ENCODE measurements at places on chromosomes 2 and 18.

- DNase-seq, result no peak
Observed at GRCh38 chr2:240146141-240146561, 5.7 kb upstream of the OTOS start.

DNA sequence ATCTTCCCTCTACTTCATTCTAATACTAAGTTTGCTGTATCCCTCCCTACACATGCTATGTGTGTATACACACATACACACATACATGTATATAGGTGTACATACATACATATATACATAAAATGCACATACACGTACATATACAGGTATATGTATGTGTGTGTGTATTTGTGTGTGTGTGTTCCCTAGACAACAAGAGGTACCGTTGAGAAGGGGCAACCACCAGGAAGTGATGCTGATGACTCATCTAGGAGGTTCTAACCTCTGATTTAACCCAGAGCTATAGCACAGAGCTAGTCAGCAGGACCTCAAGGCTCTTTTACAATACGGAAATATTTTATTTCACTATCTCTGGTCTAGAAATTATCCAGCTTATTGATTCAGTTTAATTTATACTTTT lies 139.2 kb downstream of the LAMA3 start:
- DNase-seq, result peak; percentile 61

DNA sequence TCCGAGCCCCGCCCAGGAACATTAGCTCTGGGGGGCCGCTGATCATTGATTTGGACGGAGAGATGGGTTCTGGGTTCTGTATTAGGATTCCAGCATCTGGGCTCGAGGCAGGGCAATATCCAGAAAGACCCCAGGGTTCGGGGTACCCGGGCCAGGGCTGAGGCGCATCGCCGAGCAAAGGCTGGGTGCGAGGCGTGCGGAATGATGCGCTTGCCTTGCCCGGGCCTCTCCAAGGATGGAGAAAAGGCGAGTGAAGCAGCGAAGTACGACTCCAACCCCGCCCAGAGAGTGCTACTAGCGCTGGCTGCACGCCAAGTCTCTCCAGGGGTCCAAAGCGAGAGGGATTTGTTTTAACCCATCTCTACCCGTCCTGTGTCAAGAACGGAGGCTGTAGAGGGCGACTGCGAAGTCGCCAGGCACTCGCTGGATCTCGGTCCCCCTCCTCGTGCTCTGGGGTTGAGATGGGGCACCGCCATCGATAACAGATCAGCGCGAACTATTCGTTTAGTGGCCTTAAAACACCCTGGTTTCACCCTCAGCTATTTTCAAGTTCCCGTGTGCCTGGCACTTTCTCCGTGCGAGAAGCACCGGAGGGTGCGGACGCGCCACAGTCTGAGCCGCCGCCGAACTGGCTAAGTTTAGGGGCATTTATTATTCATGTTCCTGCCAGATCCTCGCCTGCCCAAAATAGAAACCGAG lies 1.9 kb downstream of the ADCYAP1 start:
- DNase-seq, result no peak

GRCh38 chr2:196887431-196887830 lies 39.1 kb downstream of the PGAP1 start:
- no peak for DNase-seq

- DNase-seq, result no peak
Observed at GRCh38 chr2:136182315-136182714, 64.4 kb upstream of the CXCR4 start.

- peak; percentile 77 for DNase-seq
Observed at GRCh38 chr2:197931661-197932312, 127.4 kb downstream of the PLCL1 start.

- no peak for DNase-seq
Observed at GRCh38 chr2:96143848-96144480, 1.3 kb downstream of the DUSP2 start.

DNA sequence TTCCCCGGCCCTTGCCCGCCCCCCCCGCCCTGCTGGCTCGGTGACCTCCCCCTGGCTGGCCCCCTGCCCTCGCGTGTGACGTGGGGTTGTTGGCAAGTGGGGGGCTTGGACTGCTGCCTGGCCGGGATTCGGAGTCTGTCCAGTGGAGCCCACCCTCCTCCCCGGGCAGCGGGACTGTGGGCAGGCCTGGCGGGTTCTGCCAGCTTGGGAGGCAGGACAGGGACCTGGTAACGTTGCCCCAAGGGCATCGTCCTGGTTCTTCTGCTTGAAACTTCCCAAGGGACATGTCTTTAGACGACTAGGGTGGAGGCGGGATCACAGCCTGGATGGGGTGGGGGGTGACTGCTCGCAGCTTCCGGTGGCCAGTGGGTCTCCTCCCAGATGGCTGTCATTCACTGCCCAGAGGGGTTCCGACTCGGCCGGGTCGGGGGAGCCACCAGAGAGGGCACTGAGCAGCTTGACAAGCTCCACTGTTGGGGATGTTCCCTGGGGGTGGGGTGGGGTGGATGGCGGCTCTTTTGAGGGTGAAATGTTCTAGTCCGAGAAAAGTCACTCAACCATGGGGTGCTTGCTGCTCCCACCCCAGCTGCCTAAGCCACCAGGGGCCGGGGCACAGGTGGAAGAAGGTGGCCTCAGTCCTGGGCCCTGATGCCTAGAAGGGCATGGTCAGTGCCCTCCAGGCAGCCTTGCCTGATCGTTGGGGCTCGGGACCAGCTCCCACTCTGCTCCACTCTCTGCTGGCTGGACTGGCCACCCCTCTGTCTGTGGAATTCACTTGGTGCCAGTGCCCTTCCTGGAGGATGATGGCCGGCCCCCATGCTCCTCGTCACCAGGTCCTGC lies 4.3 kb upstream of the HS6ST1 start:
- DNase-seq, result no peak

GRCh38 chr2:88212251-88212790 lies 42.2 kb downstream of the THNSL2 start:
- peak; percentile 33 for DNase-seq

GRCh38 chr2:112671801-112672200 lies 26.1 kb downstream of the SLC20A1 start:
- no peak for DNase-seq

GRCh38 chr18:80200171-80200931 lies 47.0 kb downstream of the PARD6G start:
- DNase-seq, result peak; percentile 51

DNA sequence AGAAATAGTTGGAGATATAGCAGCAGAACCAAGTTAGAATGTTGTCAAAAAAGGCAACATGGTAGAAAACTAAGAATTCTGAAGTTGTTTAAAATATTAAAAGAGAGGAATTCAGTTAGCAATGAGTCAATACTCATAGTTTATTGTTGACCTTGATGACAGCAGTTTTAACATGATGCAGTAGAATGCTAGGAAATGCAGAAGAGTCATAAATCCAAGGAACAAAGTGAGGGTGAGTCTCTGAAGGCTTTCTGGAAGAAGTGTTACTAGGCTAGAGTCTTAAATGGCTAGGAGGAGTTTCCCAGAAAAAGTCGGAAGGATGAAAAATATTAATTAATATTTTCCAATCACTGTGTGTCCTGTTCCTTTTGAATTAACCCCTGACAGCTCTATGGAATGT lies 807.3 kb downstream of the TSN start:
- DNase-seq, result no peak

DNA sequence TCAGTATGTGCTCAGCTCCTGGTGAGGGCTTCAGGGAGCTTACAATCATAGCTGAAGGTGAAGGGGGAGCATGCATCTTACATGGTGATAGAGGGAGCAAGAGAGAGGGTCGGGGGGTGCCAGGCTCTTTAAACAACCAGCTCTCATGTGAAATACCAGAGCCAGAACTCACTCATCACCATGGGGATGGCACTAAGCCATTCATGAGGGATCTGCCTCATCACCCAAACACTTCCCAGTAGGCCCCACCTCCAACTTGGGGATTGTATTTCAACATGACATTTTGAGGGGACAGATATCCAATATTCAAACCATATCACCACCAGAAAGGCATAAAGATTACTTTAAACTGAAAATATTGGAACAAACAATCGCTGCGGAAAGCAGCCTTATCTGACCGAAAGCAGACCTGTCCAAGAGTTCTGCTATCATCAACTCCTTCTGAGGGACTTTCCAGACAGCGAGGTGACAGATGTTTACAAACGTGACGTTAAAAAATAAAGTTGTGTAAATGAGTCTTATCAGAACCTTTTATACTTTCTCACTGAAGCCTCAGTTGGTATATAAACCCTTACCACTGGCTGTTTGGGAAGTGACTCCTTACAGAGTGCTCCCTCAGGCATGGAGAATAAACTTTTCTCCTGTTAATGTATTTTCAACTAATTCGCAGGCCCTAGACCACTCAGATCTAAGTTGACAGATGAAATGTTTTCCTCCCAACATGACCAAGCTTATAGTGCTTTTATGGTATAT lies 35.5 kb upstream of the PTH2R start:
- peak; percentile 11 for DNase-seq

DNA sequence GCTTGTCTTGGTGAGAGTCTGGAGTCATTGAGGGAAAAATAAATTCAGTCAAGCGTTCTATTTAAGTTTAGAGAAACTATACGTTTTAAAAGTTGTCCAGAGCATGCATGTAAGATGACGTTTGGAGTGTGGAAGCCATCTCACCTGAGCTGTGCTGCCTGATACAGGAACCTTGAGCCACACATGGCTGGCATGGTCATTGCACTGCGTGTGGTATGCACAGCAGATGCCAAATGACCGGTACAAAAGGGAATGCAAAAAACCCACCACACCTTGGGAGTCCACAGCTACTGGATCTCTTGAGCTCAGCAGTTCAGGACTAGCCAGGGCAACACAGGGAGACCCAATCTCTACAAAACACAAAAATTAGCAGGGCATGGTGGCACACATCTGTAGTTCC lies 4.3 kb downstream of the MZT2B start:
- DNase-seq, result no peak

- no peak for DNase-seq
Observed at GRCh38 chr2:171279983-171280790, 119.5 kb upstream of the TLK1 start.

- DNase-seq, result no peak
Observed at GRCh38 chr18:78494204-78495085, 485.2 kb upstream of the SALL3 start.

GRCh38 chr2:19552270-19552669 lies 193.8 kb upstream of the OSR1 start:
- DNase-seq, result no peak

DNA sequence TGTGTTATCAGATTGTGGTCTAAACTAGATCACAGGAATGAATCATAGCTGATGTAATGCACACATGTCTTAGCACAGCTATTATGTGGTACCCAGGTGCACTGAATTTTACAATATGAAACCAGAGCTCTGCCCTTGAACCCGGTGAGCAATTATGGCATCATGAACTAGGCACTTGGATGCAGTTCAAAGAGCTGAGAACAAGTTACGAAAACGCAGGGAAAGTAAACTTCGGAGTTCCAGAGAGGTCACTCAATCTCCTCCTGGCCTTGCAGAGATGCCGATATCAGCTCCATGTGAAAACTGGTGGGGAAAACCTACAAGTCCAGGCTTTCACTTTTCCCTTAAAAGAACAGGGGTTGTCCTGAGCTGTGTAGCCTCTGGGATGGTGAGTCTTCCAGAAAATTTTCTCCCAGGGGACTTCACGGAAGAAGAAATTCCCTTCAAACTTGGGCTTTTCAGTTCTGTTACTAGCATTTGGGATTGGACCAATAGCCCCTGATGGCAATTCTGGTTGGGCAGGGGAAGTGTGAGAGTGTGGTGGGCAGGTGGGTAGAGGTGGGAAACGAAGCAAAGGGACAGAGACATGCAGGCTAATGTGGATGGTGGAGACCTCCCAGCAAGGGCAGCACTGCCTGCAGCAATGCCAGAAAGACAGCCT lies 71.1 kb upstream of the SH3BP4 start:
- no peak for DNase-seq

GRCh38 chr2:200658278-200658864 lies 72.6 kb downstream of the AOX1 start:
- DNase-seq, result no peak

- no peak for DNase-seq
Observed at GRCh38 chr2:187698374-187699110, 144.3 kb upstream of the TFPI start.

GRCh38 chr2:53549497-53549896 lies 218.1 kb upstream of the CHAC2 start:
- no peak for DNase-seq

- no peak for DNase-seq
Observed at GRCh38 chr2:130286983-130287655, 55.6 kb upstream of the IMP4 start.

DNA sequence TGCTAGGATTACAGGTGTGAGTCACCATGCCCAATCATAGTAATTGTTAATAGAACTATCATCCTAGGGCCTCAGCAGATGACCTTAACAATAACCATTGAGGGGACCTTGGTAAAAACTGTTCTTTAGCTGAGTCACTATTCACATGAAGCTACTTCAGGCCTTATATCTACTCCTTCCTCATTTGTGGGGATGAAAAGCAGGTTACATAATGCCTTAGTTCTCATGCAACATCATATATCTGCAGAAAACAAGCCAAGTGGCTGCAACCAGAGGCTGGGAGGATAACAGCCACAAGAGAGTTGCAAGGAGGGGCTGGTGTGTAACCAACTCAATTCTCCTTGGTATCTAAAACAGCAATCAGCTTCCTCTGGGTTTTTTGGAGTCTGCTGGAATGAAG lies 445.4 kb downstream of the NBAS start:
- DNase-seq, result no peak

- peak; percentile 52 for DNase-seq
Observed at GRCh38 chr18:46226461-46226860, 122.3 kb downstream of the HAUS1 start.

GRCh38 chr2:152766928-152767327 lies 48.5 kb downstream of the ARL6IP6 start:
- DNase-seq, result no peak

DNA sequence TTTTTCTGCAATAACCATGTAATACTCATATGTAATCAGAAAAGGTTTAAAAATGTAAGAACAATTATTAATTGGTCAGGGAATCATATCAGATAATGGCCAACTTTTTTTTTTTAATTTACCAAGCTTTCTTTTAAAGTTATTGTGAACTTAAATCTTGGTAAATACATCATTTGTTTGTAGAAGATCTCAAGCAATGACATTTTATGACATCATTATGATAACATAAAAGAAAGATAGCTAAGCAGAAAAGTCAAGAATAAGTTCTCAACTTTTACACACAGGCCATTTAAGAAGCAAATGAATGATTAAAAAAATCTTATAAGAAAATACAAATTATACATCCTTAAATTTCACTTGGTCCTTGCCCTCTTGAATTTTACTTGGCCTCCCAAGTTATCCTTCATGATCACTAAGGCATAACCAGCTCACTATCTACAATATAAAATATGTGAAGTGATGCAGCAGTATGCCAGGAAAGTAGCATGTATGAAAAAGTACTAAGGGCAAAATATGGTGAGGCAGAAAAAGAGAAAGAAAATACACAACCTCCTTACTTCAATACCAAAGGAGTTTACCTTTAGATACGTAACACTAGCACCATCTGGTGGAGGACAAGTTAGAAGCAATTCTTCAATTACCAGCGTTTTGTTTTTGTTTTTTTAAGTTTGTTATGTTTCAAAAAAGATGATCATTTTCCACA lies 116.6 kb downstream of the SRBD1 start:
- peak; percentile 63 for DNase-seq

GRCh38 chr18:76480913-76481312 lies 14.1 kb downstream of the ZNF516 start:
- DNase-seq, result no peak

GRCh38 chr2:227451655-227451992 lies 20.3 kb upstream of the AGFG1 start:
- no peak for DNase-seq

- no peak for DNase-seq
Observed at GRCh38 chr18:34221971-34222306, 2.8 kb downstream of the NOL4 start.

- DNase-seq, result no peak
Observed at GRCh38 chr2:72442270-72442669, 294.6 kb upstream of the CYP26B1 start.

- DNase-seq, result no peak
Observed at GRCh38 chr2:29345236-29345635, 230.0 kb downstream of the CLIP4 start.
